ENCODE measurements at places on chromosomes 4 and X.

DNA sequence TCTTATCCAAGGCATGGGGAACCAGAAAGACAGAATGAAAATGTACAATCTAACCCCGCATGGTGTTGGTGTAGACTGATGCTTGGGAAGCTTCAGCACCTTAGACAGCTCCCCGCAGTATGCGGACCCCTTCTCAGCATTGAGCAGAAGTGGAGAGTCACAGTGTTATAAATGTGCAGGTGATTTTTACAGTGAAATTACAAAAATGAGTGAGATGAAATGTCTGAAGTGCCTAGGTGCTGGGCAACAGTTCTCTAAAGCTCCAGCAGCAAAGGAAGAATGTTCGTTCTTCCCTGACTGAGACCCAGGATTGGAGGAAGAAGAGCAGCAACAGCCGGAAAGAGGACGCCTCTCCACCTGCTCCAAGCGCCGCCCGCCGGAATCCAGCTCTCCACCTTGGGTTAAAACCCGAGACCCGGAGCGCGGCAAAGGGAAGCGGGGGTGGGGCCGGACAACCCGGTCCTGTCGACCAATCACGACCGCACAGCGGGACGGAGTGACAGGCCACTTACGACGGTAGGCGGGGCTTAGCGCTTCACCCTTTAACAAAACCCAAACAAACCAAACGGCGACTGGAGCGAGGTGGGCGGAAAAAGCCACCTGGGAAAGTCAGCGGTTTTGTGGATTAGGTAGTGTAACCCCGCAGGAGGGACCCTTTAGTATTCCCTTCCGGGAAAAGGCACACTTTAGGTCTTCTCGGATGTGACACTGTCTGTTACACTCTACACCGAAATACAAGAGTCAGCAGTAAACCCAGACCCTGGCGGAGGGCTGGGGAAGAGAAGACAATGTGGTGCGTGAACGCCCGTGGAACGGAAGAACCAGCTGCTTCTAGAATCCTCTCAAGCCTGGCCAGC is at the start of gene GLRA3:
TSS of gene GLRA3 (minus strand) at position 403 of the 857 bp plus-strand sequence. CDS start 436 bp downstream, outside the sequence.
- DNase-seq = no peak

- no peak for DNase-seq
These were observed 52.8 kb upstream of the RBM47 start for GRCh38 chr4:40682290-40683101.

GRCh38 chrX:35819241-35819640 is 21.1 kb downstream of the MAGEB16 start:
- no peak for DNase-seq

DNA sequence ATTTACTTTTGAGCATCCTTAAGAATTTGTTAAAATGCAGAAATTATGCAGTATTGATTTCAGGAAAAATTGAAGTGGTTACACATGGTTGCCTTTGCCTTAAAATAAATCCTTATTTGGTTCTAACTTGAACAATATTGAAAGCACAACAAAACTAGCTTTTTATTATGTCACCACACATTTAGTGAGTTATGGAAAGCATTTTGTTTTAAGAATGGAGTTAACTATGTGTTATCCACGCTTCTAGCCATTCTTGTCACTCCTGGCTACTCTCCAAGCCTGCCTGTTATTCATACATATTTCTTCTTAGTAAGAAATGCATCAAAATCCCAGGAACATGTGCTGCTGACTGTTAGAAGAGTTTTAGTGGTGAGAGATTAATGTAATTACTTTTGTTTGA is 73.9 kb downstream of the FAT4 start:
- no peak for DNase-seq

DNA sequence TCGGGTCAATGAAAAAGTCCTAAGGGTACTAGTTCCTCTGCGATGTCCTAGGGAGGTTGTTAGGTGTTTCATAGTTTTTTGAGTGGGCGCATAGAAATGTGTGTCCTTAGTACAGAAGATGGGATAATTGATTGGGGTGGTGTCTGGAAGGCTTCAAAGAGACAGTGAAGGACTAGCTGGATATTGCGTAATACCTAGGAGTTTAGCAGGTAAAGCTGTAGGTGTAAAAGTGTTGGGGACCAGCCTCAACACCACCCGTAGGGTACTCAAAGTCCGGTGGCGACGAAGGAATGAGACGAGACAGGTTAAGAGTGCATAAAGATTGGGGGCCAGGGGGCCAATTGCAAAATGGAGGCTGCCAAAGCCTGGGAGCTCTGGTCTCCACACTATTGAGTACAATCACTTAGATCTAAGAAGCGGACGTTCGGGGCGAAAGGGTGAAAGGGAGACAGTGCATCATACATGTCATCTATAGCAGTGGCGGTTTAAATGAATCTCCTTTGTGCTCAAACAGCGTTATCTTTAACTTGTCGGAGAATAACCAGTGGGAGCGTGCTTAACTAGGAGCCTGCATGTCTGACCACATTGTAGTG is 1.0 kb downstream of the TRMT44 start:
- no peak for DNase-seq

DNA sequence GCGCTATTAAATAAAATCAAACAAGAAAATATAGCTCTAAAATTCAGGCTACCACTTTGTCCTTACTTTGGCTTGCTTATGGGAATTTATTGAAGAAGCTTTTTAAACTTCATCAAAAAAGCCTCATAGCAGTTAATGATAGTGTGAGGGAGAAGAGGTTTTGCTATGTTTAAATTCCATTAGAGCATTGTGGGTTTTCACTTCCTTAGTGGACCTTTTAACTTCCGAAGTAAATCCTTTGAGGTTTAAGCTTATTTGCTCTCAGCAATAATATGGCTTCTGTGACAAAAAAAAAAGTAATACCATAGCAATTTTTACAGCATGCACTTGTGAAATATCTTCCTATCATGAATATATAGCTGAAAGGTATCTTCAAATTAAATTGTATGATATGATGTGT is 120.2 kb upstream of the NDST4 start:
- no peak for DNase-seq

All from stimulated activated CD4-positive, alpha-beta T cell treated with anti-CD3 and anti-CD28 coated beads, Interleukin-2, amount 100 ng/mL, for 48 hours (primary cell).